ENCODE measurements at places on chromosomes 5 and 9.

DNA sequence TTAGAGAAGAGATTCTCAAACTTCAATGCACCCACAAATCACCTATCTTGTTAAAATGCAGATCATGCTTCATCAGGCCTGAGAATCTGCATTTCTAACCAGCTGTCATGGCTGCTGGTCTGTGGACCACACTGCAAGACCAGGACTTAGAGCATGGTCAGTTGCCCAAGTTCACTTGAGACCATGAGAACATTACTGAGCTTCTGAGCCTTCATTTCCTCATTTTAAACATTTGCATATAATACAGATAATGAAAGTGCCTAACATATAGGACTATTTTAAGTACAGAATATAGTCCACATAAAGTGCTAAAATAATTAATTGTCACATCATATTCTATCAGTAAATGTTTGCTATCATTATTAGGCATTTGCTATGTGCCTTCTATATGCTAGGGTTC is 260.8 kb upstream of the TNC start:
- DNase-seq = no peak

DNA sequence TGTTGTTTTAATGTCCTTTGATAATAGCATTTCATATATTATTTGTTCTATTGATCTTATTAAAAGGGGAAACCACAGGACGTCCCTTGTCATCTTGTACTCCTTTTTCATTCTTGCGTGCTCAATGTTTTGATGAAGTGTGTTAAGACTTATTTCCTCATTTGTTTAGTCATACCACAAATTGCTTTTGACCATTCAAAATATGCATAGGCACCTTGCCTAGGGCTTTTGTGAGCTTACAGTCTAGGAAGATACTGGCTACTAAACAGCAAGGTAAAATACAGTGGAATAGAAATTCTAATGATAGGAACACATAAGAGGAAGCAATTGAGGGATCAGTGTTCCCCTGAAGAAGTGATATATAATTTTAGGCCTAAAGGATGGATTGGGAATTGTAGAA is 190.3 kb downstream of the WDR70 start:
- no peak for DNase-seq

DNA sequence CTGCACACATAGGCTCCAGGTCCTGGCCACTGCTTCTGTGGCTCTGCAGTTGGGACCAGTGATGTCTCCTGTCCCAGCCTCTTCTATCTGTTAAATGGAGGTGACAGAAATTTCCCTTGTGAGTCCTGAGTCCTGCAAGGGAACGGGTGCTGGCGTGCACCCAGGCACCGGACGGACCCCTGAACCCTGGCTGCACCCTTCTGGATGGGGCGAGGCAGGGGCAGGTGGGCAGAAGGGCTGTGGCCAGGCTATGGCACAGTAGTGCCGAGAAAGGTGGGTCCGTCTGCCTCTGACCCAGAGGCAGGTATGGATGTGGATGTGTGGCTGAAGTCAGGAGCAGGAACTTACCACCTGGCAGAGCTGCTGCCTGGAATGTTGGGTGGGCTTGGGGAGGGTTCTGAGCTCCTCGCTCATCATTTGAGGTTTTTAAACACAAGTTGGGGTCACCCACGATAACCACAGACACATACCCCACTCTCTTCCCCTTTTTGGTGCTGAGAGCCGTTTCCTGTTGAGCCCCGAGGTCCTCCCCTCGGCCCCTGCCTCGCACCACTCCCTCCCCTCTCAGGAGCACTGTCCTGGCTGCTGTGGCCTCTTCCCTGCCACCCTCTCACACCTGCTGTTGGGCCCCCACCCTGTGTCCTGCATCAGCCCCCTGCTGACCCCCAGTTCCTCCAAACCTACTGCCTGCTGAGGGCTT is 82.0 kb downstream of the COL5A1 start:
- no peak for DNase-seq

DNA sequence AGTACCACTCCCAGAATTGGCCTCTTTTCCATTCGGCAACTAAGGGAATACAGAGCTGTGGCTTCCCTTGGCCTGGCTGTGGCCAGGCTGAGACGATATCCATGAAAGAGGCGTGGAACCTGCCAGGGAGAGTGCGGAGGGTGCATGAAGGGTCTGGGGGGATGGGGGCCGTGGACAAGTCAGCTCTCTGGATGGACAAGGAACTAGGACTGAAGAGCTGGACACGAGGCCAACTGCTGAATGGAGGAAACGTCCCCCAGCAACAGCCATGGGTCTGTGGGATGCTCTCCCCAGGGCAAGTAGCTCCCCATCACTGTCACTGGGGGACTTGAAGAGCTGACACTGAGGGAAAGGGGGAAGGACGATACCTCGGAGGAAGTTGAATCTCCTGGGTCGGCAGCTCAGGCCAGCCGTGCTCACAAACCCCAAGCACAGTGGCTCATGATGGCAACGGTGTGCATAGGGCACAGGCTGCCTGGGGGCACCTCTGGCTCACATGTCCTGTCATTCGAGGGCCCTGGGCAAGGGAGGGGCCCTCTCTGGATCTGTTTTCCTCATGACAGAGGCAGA is 4.1 kb upstream of the OLFM1 start:
- peak; percentile 54 for DNase-seq

DNA sequence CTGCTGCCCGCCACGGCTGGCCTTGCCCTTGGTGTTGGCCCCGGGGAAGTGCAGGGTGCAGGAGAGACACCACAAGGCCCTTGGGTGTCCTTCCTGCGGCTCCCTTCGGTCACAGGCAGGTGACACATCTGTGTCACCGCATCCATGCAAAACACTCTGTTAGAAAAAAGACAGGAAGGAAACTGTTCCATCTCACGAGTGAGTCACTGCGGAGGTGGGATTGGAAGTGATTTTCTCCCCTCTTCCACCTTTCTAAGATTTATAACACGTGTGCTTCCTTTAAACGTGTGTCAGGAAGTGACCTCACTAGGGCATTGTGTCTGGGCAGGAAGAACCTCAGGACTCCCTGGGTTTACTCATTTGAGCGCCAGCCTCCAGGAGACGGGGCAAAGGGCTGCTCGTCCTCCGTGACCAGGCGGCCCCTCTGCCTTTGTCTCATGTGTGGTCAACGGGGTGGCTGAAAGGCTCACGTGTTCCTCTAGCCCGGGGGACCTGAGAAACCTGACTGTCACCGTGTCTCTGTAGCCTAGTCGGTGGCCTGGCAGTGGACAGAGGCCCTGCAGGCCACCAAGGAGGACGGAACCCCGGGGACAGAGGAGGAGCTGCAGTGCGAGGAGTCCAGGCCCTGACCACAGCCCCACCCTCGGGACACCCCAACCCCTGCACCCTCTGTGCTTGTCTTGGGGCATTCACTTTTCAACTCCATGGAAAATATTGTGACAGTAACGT is 4.9 kb upstream of the LCN1 start:
- DNase-seq = no peak

GRCh38 chr5:61796773-61797172 is 464.7 kb downstream of the ZSWIM6 start:
- DNase-seq = no peak

DNA sequence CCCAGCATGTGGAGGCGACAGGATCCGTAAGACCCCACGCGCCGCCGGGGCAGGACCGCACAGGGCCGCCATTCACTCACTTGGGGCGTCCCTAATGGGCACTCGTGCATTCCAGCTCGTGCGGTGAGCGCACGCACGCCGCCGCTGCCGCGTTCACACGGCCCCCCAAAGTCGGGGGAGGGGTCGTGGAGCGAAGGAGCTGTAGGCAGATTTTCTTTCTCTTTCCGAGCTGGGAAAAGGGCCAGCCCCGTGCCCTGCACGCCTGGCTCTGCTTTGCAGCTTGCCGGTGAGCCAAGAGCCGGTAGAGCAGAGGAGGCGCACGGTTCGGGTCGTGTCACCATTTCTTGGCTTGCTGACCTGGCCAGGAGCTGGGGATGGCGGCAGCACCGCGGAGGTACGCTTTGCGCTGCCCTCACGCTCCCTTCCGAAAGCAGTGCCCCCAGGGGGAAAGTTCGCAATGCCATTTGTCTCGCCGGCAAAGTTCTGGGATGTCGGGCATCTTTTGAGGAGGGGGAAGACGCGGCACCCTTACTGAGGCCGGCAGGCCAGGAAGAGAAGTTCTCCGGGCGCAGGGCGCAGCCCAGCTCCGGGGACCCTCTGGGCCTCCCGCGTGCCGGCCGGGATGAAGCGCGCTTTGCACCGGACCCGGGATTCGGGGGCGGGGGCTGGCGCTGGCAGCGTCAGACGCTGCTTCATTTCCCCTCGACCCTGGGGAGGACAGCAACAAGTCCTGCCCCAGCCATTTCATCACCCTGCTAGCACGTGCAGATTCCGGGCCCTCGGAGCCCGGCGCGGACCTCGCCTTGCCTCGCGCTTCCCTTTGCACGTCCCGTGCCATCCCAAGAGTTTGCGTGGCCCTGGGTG is 898 bp downstream of the STC2 start:
- DNase-seq = no peak

DNA sequence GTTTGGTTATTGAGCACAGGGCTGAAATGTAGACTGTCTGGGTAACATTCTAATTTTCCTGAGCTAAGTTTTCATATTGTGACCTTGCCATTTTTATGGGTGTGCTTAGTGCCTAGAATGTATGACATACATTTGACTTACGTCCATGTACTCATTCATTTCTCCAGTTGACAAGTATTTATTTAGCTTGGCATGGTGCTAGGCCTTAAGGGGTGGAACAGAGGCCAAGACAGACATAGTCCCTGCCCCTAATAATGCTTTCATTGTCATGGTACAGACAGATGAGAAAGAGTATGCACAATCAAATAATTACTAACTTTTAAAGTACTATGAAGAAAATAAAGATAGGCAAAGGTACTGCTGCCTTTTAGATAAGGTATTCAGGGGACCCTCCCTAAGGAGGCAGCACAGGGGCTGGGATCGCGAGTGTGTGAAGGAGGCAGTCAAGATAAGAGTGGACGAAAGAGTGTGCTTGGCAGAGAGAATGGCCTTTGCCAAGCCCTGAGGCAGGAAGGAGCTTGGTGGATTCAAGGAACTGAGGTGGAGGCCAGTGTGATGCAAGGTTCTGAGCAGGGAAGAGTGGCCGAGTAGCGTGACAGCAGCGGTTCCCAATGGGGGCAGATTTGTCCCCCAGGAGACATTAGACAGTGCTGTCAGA is 128.0 kb downstream of the PIP5K1B start:
- no peak for DNase-seq

GRCh38 chr9:16745359-16745758 is 125.1 kb downstream of the BNC2 start:
- no peak for DNase-seq

DNA sequence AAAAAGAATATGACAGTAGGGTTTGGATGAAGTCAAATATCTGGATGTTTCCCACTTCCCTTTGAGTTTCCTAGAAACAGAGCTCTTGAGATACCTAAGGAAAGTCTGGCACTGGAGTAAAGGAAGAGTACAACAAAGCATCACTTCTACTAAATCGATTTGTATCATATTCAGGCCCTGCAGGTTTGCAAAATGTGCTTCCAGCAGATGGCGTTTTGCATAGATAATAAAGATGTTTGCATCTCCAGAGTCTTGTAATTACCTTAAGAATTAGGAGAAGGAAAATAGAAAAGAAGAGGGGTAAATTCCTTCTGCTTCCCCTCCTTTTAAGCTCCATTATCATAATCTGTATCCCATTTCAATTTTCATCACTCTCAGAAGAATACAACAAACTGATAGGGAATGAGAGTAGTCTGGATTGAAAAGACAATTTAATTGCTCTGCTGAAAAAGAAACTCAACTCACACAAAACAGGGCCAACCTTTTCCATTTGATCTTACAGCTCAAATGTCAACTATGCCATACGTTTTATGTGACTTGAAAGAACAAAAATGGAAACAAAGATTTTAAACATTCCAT is 380.4 kb downstream of the PTPRD start:
- no peak for DNase-seq

GRCh38 chr9:72422214-72422613 is 57.2 kb upstream of the ZFAND5 start:
- DNase-seq = no peak

DNA sequence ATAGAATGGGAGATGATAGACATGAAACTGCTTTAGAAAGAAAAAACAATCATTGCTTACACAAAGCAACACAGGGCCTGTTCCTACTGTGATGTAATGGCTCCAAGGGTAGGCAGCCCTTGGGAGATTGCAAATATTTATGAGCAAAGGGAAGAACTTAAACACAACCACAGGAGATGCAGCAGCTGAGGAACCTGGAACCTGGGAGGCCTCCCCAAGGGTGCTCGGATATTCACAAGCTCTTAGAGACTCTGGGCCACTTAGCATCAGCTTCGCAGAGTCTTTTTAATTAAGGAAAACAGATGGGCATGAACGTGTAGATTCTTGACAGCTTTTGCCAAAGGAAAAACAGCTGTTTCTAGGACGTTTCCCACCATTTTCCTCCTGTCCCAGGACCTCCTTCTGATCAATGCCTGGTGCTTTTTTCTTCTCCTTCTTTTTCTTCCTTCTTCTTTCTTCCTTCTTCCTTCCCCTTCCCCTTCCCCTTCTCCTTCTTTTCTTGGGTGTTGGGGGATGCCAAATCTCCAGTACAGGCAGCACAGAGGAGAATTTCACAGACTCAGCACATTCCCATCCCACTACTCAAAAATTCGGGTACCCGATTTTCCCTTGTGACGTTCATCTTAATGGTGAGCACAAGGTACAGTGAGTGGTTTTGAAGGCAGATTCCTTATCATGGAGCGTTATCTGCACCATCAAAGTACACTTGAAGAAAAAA is 28.1 kb upstream of the TCF7 start:
- peak; percentile 9 for DNase-seq

- DNase-seq = no peak
Observed at GRCh38 chr9:131623655-131624330, 78.5 kb downstream of the PRRT1B start.

- DNase-seq = no peak
Observed at GRCh38 chr9:73451003-73451402, 299.3 kb downstream of the ANXA1 start.

- DNase-seq = no peak
Observed at GRCh38 chr5:121572061-121572460, 279.6 kb upstream of the FTMT start.

- DNase-seq = no peak
Observed at GRCh38 chr9:136551401-136552116, 5.7 kb upstream of the NOTCH1 start.

- DNase-seq = no peak
Observed at GRCh38 chr5:173011566-173011965, 28.0 kb downstream of the ATP6V0E1 start.

DNA sequence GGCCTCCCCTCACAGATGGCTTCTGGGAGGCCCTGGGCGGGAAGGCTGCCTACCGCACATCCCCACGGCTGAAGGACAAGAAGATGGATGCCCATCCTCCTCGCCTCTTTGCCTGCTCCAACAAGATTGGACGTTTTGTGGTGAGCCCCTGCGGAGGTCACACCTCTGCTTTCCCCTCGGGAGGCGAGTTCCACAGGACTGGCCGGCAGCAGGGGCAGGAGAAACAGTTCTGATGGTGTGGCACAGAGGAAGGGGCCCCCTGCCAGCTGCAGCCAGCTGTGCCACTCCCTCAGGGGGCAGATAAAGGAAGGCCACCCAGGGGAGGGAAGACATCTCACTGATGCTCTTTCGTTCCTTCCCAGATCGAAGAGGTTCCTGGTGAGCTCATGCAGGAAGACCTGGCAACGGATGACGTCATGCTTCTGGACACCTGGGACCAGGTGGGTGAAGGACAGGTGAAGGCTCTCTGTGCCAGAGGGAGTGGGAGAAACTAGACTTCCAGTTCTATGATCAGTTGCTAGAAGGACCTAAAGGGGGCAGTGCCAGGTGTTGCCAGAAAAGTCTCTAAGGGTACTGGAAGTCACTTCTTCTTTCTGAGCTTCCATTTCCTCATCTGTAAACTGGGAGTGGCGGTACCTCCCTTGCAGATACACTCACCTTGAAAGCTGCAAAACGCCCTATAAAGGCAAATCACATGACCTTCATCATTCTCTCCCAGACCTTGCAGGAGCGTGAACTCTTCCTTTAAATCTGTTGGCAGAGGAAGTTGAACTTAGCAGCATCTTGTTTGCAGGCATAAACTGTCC is 41.0 kb downstream of the STOM start:
- no peak for DNase-seq

GRCh38 chr5:65121880-65122436 is 353.2 kb downstream of the CWC27 start:
- no peak for DNase-seq
